ENCODE measurements at places on chromosomes 7 and 10.

GRCh38 chr10:129416956-129417765 is 49.9 kb upstream of the MGMT start:
- DNase-seq, result no peak

DNA sequence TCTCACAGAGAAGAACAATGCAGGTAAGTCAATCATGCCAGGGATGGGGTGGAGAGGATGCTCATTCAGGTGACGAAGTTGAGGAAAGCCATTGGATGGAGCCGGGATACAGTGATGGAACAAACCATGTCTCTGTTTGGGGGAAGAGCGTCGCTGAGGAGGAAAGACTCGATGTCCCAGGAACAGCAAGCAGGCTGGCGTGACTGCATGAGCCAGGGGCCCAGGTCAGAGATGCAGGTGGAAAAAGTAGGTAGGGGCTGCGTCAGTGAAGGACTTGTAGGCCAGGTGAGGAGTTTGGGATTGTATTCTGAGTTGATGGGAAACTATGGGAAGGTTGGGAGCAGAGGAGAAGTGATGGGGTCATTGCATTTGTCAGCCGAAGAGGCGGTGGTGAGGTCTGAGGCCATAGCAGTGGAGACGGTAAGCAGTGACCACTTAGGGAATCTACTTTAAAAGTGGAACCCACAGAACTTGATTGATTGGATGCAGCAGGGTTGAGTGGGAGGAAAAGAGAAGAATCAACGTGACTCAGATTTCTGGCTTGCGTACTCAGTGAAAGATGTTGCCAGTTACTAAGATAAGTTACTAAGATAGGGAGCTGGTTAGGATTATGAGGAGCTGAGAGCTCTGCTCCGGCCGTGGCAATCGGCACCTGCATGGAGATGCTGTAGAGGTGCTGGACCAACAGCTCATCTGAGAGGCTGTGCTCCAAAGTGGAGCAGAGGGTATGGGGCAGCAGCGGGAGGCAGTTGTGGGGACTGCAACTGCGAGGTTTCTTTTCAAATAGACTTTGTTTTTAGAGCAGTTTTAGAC is 12.5 kb upstream of the IL2RA start:
- DNase-seq, result no peak

GRCh38 chr10:11225935-11226334 is 208.3 kb downstream of the CELF2 start:
- DNase-seq, result peak; percentile 76

GRCh38 chr10:105252911-105253310 is 611.8 kb downstream of the SORCS3 start:
- DNase-seq, result no peak

DNA sequence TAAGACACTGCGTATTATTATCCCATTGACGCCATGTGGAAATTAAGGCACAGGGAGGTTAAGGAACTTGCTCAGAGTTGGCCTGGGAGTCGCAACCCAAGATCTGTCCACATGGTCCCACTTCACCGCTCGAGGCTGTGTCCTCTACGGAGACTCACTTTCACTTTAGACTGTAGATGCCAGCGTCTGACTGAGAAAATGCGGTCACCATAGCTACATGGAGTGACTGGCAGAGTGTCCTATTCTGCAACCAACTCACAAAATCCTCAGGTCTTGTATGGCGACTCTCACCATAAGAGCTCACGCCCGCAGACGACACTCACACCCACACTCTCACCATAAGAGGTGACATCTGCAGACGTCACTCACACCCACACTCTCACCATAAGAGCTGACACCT is 257.9 kb downstream of the PTPRN2 start:
- DNase-seq, result no peak

- DNase-seq, result no peak
These were observed 90.8 kb downstream of the FOXL3 start for GRCh38 chr7:380711-381210.

DNA sequence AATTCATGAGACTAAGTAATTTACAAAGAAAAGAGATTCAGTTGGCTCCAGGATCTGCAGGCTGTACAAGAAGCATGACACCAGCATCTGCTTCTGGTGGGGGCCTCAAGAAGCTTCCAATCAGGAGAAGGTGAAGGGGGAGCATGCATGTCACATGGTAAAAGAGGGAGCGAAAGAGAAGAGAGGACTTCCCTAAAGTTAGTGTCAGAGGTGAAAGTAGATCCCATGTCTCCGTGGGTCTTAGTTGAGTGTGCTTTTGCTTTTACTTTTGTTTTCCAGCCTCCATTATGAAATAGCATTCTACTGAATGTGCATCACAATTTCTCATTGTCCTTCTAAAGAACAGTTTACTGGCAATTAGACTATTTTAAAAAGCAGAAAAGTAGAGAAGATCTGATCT is 213.6 kb upstream of the FZD1 start:
- no peak for DNase-seq

GRCh38 chr7:77799078-77799964 is 748 bp downstream of the PHTF2 start:
- peak; percentile 18 for DNase-seq

All from stimulated activated CD4-positive, alpha-beta T cell treated with anti-CD3 and anti-CD28 coated beads, Interleukin-4, amount 100 ng/mL, for 24 hours (primary cell).